ENCODE measurements at places on chromosomes 7 and 10.
A peak's percentile ranks its signal among the peaks of the same experiment; 100 is the strongest.

- no peak for DNase-seq
Observed at GRCh38 chr10:51073453-51074237, 642 bp upstream of the PRKG1 start.

DNA sequence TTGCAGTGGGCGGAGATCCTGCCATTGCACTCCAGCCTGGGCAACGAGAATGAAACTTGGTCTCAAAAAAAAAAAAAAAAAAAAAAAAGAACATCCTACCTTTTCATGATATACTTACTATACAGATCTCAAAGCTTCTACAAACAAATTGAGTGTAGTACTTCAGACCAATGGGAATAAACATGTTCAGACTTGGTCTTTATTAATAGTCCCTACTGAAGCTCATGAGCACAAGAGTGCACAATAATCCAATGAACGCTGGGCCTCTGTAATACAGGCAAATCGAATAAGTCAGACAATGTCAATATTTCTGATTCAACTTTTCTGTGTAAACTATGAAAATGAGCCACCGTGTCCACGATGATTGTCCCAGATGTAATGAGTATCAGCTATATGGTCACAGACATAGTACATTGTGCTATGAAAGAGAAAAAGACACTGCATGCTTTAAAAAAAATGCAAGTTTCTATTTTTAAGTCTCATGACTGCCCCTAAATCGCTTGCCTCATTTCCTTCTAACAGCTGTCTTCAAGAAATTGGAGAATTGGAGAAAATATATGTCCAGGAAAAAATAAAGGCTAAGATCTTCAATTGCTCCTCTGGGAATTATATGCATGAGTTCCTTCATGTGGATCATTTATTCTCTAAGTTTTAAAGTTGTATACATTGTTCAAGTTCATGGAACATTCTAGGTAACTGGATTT lies 64.0 kb upstream of the CTTNBP2 start:
- DNase-seq = no peak

GRCh38 chr7:139915864-139916716 lies 87.0 kb downstream of the TBXAS1 start:
- peak; percentile 3 for DNase-seq

- DNase-seq = peak; percentile 16
Observed at GRCh38 chr10:36725581-36726520, 399.5 kb upstream of the ANKRD30A start.

DNA sequence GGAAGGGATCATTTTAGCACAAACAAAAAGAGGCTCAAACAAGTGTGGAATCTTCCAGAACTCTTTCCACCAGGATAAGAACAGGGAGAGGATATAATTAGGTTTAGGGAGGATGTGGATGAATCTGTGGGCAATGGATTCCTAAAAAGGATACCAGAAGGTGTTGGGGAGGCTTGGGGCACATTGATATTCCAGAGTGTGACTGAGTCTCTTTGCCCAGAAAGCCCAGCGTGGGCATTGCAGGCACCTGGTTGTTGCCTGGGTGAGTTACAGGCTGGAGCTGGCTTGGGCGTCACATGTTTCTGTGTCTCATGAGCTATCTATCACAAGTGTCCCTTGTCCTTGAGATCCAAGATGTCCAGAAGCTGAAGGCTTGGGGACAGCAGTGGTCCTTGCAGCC lies 3.3 kb downstream of the COL26A1 start:
- no peak for DNase-seq

DNA sequence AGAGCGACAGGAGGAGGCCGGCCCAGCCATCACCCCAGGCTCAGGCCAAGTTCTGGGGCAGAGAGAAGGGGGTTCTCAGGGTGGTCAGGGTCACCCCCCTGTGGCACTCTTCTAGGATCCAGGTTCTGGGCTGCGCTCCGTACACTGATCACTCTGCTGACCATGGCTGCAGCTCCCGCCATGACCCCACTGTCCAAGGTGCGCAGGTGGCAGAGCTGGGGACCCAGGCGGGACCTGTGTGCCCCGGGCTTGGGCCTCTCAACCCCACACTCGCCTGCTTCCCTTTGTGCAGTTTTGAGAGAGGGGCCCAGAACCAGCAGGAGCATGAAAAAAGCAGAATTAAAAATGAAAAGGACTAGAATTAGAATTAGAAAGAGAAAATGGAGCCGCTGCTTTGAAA lies 227.1 kb downstream of the FANK1 start:
- no peak for DNase-seq
